ENCODE measurements at places on chromosomes 7 and 10.

DNA sequence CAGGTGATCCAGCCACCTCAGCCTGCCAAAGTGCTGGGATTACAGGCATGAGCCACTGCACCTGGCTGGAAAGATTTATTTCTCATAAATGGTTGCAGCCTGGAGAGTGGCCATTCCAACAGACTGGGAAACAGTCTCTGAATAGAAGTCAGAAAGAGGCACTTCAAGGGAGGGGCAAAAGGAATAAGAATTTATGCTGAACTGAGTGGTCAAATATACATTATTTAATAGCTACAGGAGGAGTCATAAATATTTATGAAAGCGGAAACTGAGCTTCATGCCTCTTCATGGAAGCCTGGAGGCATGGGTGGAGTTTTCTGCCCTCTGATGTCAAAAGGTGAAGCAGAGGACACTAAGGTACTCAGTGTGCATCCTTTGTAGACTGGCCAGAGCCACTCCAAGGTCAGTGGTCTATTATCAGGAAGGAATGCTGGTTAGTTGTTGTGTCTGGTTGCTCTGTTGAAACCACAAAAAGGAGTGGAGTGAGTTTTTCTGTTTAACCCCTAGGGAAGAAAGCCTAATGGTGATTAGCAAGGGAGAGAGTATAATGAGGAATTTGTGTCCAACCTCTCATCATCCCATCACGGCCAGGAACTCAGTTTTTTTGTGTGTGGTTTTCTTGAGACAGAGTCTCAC, 9.3 kb upstream of the NRBF2 start:
- no peak for DNase-seq

GRCh38 chr10:11823989-11824346, 812 bp downstream of the PROSER2 start:
- no peak for DNase-seq

DNA sequence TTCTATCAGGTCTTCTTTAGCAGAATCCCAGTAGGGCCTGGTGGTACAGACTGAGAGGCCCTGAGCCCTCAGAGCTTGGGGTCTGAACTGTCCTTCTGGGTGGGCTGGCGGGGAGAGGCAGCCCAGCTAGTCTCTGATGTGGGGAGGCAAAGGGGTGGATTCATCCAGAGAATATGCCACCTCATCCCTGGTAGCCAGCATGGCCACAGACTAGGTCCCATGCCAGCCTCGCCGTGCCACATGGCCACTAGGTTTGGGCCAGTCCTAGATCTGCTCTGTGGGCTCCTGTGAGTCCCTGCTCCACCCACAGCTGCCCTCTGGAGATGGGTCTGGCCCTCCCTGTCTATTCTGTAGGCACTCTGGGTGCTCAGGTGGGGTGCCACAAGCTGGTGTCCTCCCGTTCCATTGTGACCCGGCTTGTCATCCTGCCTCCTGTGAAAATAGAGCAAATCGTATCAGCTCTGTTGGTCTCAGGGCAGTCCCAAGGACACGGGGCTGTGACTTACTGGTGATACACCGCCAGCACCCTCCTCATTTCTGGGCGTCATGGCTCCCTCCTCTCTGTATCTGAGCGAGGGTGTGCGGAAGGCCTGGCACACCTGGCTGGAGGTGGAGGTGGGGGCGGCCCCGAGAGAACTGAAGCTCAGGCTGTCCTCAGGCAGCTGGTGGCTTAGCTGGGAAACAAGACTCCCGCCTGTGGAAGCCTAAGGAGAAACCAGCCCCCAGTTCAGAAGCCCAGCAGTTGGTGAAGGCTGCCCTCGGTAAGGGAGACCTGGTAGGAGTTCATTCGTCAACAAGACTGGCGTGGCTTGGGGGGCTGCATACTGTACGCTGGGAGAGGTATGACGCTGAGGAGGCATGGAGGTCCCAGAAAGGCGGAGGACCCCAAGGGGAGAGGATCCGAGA, 33.3 kb downstream of the UNC5B start:
- no peak for DNase-seq

- DNase-seq: no peak
These were observed 72.8 kb upstream of the DDC start for GRCh38 chr7:50637725-50638643.

DNA sequence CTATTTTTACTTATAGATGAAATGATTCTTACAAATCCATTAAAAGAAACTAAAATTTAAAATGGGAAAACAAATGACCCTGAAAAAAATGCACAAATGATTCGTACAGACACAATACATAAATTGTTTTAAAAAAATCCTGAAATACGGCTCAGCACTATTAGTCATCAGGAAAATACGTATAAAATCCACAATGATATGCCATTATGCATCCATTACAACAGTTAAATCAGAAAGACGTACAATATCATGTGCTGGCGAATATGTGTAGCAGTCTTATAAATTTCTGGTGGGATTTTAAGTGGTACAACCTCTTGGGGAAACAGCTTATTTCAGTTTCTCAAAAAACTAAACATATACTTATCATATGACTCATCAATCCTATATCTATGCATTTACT, 600.1 kb upstream of the STEAP1 start:
- DNase-seq: no peak

DNA sequence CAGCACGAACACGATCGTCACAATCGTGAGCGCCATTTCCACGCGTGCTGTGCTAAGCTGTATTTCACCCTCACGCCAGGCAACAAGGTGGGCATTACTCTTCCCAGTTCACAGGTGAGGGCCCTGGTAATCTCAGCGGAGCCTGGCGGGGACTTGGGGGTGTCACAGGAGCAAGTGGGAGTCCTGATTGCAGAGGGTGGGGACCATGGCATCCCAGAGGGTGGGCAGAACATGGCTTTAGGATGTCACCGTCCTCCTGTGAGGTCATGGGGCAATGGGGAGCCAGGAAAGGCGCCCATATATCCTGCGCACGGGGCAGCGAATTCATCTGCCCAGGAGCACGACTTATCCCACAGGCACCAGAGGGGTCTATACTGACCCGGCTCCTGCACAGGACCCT, 489.8 kb downstream of the DNAJB6 start:
- DNase-seq: no peak

DNA sequence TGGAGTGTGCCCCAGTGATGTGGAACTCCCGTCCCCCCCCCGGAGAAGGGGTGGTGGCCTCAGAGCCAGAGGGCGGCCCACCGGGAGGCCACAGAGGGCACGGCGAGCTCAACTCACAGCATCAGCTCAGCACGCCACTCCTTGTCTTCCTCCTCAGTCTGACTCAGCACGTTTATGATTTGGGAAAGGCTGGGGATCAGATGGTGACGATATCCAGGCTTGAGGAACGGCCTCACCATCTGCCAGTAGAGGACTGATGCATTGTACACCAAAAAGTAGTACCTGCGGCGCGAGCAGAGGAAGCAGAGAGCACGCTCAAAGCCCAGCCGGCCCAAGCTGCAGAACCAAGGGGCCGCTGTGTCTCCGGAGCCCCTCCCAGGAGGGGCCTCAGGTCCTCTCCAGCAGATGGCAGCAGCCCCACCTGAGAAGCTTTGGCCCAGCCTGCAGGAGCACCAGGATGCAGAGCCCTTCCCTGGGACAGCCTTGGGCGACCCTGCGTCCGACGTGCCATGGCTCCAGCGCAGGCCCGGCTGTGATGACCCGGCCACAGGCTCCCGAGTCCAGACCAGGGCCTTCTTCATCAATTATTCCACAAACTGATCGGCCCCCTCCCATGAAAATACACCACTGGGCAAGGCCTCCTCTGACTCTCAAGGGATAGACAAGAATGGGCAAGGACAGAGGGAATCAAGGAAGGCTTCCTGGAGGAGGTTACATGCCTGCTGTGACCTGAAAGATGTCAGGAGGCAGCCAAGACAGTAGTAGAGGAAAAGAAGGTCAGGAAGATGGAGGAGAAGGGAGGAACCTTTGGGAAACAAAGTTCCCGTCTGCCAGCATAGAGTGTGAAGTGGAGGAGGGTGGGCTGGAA, 3.7 kb downstream of the CFAP46 start:
- no peak for DNase-seq

DNA sequence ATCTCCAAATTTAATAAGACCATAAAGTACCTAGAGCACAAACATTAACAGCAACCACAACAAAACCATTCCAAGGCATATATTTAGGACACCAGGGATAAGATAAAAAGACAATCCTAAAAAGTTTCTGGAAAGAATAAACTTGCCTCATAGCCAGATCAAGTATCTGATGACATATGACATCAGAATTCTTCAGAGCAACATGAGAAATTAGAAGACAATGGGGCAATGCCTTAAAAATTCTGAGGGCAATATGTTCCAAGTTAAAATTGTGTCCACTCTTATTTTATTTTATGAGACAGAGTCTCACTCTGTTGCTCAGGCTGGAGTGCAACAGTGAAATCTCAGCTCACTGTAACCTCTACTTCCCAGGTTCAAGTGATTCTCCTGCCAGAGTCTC, 2.8 kb downstream of the EFCAB10 start:
- no peak for DNase-seq

GRCh38 chr7:30251708-30252329, 32.6 kb upstream of the ZNRF2 start:
- DNase-seq: no peak

- no peak for DNase-seq
These were observed 201.9 kb upstream of the FRMD4A start for GRCh38 chr10:14532473-14533251.

GRCh38 chr10:119284679-119285096, 77.3 kb downstream of the GRK5 start:
- DNase-seq: no peak

- no peak for DNase-seq
These were observed 6.1 kb downstream of the GET4 start for GRCh38 chr7:882336-883035.

DNA sequence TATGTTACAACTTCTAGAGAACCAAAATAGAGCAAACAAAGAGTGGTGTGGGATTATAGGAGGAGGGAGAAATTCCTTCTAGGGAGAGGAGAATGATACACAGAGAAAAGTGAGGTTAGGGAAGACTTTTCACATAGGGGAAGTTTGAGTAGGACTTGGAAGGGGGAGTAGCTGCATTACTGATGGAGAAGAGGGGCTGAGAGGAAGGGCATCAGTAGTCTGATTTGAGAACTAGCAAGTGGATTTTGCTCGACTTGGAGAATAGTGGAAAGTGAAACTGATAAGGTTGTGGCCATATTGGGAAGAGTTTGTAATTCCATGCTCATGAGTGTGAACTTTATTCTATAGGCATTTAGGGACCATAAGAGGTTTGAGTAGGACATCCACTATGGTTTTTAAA, 6.1 kb downstream of the NRF1 start:
- no peak for DNase-seq

- DNase-seq: no peak
These were observed 3.7 kb downstream of the SAMD8 start for GRCh38 chr10:75115137-75115536.

- DNase-seq: no peak
These were observed 22.4 kb downstream of the PPP1R3C start for GRCh38 chr10:91610444-91610843.

DNA sequence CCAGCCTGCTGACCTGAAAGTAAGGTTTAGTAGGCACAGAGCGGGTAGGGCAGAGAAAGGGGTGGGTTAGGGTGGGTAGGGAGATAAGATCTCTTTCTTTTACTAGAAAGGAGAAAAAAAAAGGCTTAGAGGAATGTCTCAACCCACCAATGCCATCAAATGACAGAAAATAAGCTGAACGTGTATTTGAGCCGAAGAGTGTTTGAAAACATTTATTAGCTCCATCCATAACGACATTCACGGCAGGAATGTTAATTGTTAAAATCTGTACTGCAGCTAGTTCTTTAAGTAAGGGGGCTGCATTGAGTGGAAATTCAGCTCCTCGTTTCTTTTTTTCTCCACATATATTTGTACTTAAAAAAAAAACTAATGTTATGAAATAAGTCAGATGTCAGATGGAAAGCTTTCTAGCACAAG, 63.7 kb upstream of the ARID5B start:
- DNase-seq: no peak

- no peak for DNase-seq
These were observed 688.5 kb downstream of the CNTNAP2 start for GRCh38 chr7:146805082-146805481.

Measured in NCI-H2107 (cell line).